ENCODE measurements at places on chromosomes 11 and 22. TPM values are rescaled to one million over a fixed set of nuclear protein-coding genes. Genes with fewer than 3 reads are reported as not detected.

GRCh38 chr11:13728076-13728475, 59.6 kb downstream of the FAR1 start:
- H3K4me1 ChIP-seq: no peaks in the 10 kb centered on the region
- no peak overlapping the region for H3K27ac ChIP-seq
- H3K4me3 ChIP-seq: no peak overlapping the region
- no peaks in the 10 kb centered on the region for H3K27me3 ChIP-seq
- H3K36me3 ChIP-seq: peaks cover 47% of the 10 kb centered on the region

DNA sequence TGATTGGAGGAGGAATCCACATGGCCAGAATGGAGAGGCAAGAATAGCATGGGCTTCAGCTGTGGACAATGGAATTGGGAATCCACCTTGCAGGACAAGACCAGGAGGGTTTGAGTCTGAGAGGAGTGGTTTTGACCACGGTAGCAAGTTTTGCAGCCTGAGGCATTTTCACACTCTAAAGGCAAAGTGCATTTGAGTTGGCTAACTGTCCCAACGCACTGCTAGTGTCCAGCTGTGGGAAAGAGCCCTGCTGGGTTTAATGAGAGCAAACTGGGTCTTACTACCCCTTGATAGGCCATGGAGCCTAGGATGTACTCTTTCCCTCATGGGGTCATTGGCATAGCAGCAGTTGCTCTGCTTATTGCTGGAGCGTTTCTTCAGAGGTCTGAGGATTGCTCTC, at the start of gene OR5B2:
OR5B2 (minus strand) TSS at position 101 of the 400 bp plus-strand sequence. CDS start 4,860 bp downstream, outside the sequence.
- H3K27me3 ChIP-seq: no peaks in the 10 kb centered on the region
- no peak within 1 kb of the TSS for H3K4me3 ChIP-seq
- H3K27ac ChIP-seq: no peak within 1 kb of the TSS
- no peak for DNase-seq
- no peaks in the 10 kb centered on the region for H3K36me3 ChIP-seq

DNA sequence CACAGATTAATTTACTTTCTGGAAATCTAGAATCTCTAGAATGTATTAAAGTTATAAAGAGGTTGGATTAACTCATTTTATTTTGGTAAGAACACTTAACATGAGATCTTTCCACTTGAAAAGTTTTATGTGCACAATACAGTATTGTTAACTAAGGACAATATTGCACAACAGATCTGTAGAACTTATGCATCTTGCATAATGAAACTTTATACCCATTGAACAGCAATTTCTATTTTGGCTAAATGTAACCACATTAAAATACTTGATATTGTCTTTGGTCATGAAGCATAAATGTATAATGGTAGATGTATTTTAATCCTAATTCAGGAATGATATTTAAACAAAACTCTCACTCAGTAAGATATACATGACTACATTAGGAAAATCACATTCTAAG, 203.8 kb downstream of the SNX19 start:
- H3K36me3 ChIP-seq: no peaks in the 10 kb centered on the region
- no peaks in the 10 kb centered on the region for H3K27me3 ChIP-seq
- no peak for DNase-seq

GRCh38 chr22:47090591-47091245, 328.3 kb downstream of the TBC1D22A start:
- peak overlapping the region; percentile 17 for H3K4me3 ChIP-seq
- H3K27me3 ChIP-seq: no peaks in the 10 kb centered on the region
- no peaks in the 10 kb centered on the region for H3K36me3 ChIP-seq
- no peak overlapping the region for H3K27ac ChIP-seq
- H3K4me1 ChIP-seq: peaks cover 20% of the 10 kb centered on the region

- no peak overlapping the region for H3K27ac ChIP-seq
- H3K4me1 ChIP-seq: no peaks in the 10 kb centered on the region
- H3K27me3 ChIP-seq: peaks cover 25% of the 10 kb centered on the region
- no peaks in the 10 kb centered on the region for H3K36me3 ChIP-seq
- peak; percentile 26 for DNase-seq
These were observed 22.5 kb upstream of the KRTAP5-6 start for GRCh38 chr11:1674173-1675131.

- H3K4me1 ChIP-seq: peaks cover 17% of the 10 kb centered on the region
- no peaks in the 10 kb centered on the region for H3K27me3 ChIP-seq
- no peaks in the 10 kb centered on the region for H3K36me3 ChIP-seq
- H3K27ac ChIP-seq: no peak overlapping the region
- DNase-seq: no peak
These were observed 19.6 kb downstream of the RNF121 start for GRCh38 chr11:71948314-71949027.

SLC25A18 gene
- total RNA-seq: 0.50 TPM

NLRP14 gene
- total RNA-seq: not detected

NXPE1 gene
- not detected for total RNA-seq

UQCC3 gene
- total RNA-seq: 6.1 TPM

RCOR2 gene
- 0.18 TPM for total RNA-seq

MLC1 gene
- total RNA-seq: 3.2 TPM

NFAM1 gene
- total RNA-seq: 21.8 TPM

FAM180B gene
- 0.53 TPM for total RNA-seq

CARNS1 gene
- 0.71 TPM for total RNA-seq

IFITM1 gene
- 128 TPM for total RNA-seq

OR6A2 gene
- total RNA-seq: 0.18 TPM

RTN4RL2 gene
- 4.8 TPM for total RNA-seq

All from lower lobe of right lung (tissue), 2 donors.